ENCODE measurements at places on chromosomes 5 and 9.

- DNase-seq: no peak
Measured at GRCh38 chr5:95773335-95774059, 42.4 kb downstream of the RHOBTB3 start.

- no peak for DNase-seq
Measured at GRCh38 chr5:1479581-1480188, 34.4 kb upstream of the SLC6A3 start.

DNA sequence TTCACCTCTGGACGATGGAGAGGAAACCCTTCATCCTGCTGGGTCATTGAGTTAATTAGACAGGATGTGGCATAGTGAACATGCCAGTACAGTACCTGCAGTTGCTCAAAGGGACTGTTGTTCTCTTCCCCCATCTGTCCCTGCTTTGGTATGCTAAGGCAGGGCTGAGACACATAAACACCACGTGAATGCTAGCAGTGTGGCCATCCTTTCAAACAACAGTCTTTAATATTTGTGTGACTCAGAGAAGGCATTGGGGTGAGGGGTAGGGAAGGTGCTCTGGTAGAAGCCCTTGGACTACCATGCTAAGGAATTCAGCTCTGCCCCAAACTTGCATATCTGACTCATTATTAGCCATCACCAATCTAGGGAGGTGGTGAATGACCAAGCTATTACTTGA lies 180.2 kb upstream of the ZNF618 start:
- DNase-seq: peak; percentile 35

- no peak for DNase-seq
Measured at GRCh38 chr5:90530736-90531487, 1.5 kb upstream of the LYSMD3 start.

DNA sequence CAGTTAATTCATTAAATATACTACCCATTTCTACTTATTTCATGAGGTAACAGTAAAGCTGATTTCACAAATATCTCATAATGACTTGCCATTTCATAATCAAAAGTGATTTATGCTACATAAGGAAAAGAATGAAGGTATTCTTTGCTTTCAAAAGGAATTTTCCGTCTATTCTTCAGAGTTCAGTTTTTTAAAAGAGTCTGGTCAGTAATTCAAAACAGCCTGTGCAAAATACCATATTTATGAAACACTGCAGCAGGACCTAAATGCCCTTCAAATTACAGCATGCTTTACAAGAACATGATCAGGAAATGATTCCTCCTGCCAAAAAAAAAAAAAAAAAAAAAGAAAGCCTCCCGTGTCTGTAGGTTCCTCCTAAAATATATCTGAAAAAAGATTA lies 154.7 kb downstream of the KIAA0825 start:
- no peak for DNase-seq

GRCh38 chr5:152688561-152689249 lies 283.6 kb upstream of the NMUR2 start:
- peak; percentile 63 for DNase-seq

- DNase-seq: no peak
Measured at GRCh38 chr9:133768371-133768858, 30.3 kb upstream of the SARDH start.

DNA sequence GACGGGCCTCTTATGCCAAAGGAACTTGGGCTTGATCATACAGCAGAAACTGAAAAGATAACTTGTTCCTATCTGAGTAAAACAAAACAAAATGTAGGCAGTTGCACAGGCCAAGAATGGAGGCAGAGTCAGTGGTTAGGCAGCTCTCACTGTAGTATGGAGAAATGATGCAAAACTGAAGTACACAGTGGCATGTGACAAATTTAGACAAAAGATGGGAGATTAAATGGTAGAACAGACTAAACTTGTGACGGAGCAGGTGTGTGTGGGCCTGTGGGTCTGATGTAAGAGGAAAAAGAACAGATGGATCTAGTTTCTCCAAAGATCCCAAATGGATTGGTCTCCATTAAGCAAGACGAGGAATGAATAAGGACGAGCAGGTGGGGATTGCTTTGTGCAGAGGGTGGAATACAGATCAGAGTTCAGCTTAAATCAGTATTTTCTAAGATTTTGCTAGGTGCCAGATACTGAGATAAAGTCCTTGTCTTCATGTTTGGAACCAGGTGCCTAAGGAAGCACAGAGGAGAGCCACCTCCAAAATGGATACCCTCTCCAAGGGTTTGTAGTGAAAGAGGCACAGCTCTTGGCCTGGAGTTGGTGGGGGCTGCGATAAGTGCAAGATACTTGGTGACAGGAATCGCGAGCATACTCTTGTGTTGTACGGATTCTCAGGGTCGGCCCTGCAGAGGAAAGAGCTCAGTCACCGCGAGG lies 722 bp upstream of the DCP2 start:
- no peak for DNase-seq

GRCh38 chr5:150043657-150044328 lies 42.6 kb downstream of the CSF1R start:
- no peak for DNase-seq

GRCh38 chr5:165035520-165035919 lies 1530.1 kb downstream of the MAT2B start:
- DNase-seq: no peak

GRCh38 chr5:180332051-180332517 lies 21.1 kb downstream of the GFPT2 start:
- no peak for DNase-seq

- no peak for DNase-seq
Measured at GRCh38 chr5:72141440-72142355, 34.4 kb downstream of the MAP1B start.

DNA sequence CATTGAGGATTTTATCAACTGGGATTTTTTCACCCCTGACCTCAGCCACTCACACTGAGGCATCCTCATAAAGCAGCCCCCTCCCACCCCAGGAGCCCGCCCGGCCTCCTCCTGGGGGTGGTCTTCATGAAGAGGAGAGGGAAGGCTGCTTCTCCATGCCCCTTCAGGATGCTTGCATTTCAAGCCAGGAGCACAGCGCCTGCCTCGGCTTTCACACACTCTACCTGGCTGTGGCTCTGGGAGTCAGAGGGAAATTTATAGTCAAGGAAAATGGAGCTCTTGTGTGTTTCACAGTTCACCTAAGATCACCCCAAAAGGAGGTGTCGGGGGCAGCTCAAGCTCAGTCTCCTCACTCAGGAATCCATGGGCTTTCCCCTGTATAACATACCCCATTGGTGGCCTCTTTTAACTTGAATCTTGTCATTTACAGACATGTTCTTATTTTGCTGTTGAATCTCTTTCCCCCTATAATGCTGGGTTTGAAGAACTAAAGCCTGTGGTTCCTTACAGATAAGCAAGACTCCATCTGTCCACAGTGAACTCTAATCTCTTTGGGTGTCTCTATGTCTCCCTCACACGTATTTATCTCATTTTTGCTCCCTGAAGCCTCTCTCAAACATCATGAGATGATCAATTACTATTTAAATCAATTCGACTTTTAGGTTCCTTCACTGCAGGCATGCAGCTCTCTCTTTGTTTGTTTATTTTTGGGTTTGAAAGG lies 22.6 kb upstream of the IQGAP2 start:
- DNase-seq: no peak

DNA sequence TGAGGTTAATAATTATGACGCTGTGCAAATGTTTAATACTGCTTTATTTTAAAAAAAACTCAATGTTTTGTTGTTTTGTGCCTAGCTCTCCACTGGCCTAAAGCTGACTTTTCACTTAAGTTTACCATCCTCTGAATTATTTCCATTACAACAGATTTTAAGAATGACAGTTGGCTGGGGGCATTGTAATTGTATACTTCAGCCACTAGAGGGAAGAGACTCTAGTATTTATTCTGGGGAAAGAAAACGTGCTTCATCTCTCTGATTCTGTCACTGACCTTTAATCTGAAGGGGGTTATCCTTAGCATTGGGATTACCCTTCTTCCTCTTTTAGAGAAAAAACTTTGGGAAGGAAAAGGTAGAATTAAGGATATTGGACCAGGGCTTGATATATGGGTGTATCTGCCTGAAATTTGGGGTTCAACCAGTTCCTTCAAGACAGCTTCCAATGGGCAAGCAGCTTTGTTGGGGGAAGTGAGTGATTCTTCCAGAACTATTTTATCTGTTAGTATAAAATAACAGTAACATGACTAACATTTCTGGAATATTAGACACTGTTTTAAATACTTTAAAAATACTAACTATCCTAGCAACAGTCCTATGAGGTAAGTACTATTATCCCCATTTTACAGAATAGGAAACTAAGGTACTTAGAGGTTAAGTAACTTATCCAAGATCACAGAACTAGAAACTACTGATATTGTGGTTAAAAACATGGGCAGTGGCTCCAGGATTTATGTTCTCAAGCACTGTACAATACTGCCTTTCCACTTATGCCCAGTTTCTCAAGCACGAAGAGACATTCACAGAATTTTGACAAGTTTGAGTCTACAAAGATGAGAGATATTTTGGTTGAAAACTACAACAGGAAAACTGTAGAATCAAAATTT lies 208.4 kb downstream of the CD180 start:
- peak; percentile 56 for DNase-seq

- DNase-seq: no peak
Measured at GRCh38 chr5:66840511-66841013, 244.4 kb downstream of the MAST4 start.

DNA sequence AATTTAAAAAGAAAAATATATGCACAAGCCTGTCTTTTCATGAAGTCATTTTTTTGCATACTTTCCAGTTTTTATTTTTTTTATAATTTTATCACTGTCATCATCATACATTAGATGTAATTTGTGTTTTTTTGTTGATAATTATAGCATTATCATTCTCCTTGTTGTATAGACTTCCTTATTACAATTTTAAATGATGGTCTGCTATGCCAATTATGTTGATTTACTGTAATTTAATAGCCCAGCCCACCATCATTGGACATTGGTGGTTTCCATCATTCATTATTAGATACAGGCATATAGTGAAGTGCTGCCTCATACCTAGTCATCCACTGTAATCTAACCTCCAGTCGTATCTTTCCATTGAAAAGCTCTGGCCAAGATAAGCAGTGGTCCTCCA lies 3.8 kb upstream of the TJP2 start:
- DNase-seq: no peak

DNA sequence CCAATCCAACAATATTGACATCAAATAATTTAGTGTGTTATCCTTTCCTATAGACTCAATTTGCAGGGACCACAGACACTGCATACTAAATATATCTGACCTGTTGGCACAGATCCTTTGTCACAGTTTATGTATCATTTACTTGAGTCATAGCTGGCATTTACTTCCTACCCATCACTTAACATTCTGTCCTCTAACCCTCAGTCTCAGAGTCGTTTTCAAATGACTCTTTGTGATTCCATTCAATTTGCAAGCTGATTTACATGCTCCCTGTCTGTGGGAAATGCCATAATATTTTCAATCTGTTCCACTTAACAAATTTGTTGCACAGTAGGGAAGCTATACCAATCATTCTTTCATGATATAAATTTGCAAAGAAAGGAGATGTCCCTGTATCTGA lies 265.7 kb upstream of the EDIL3 start:
- DNase-seq: no peak

GRCh38 chr9:2970864-2971263 lies 127.0 kb upstream of the PUM3 start:
- DNase-seq: no peak

DNA sequence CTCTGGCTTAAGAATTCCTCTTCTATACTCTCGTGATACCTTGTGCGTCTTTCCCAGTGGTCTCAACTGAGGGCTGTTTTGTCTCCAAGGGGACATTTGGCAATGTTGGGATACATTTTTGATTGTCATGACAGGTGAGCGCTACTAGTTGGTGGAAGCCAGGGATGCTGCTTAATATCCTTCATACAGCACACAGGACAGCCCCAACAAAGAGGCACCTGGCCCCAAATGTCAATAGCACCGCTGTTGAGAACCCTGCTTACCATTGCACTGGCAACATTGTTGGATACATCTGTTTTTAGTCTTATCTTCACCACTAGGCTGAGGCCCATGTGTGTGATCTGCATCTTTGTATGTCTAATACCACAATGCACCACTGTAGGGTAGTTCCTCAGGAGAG lies 114.1 kb downstream of the C9orf152 start:
- no peak for DNase-seq

GRCh38 chr5:157398305-157398704 lies 61.7 kb upstream of the NIPAL4 start:
- no peak for DNase-seq

DNA sequence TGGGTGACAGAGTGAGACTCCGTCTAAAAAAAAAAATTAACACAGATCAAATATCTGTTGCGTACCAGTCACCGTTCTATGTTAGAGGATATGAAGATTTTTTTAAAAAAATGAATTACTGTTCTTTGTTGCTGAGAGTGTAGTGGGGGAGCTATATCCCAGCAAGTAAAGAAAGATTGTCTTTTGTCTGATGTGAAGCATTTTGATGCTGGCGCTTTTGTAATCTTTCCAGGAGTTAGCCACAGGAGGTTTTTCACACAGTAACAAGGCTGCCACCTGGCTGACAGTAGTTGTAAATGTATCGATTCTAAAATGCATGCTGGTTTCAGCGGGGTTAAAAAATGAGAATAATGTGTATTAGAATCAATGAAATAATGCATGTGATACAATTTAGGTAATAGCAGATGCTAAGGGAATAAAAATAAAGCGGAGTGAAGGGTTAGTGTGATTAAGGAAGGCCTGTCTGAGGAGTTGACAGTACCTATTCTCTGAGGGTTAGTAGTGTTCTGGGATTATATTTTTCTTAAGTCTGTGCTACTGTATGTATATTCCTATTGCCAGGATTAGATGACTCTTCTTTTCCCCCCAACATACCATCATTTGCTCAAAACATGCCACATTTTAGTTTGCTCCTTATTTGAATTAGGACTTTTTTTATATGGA lies 3.4 kb downstream of the LMNB1 start:
- peak; percentile 49 for DNase-seq

GRCh38 chr9:98724810-98725530 lies 16.2 kb upstream of the GABBR2 start:
- no peak for DNase-seq

DNA sequence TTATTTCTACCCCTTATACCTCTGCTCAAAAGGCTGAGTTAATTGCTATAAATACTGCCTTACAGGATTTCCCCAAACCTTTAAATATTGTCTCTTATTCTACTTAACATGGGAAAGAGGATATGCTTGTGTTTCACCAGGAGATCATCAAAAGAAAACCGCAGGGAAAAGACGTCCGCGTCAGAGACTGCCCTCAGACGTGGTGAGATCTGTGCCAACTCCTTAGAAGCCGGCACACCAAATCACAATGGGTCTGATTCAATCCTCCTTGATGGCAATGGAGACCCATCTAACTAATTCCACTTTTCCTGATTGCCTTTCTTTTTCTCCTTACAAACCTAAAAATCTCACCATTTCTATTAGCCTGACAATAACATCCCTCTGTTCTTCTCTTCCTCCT lies 55.0 kb downstream of the SH3PXD2B start:
- DNase-seq: no peak

- no peak for DNase-seq
Measured at GRCh38 chr9:70402213-70402612, 12.2 kb downstream of the KLF9 start.

- DNase-seq: no peak
Measured at GRCh38 chr9:90340421-90340820, 302.2 kb downstream of the DIRAS2 start.

GRCh38 chr9:83622939-83623678 lies at the start of gene IDNK:
Gene IDNK, plus strand, starts transcription at chr9:83623143. Its CDS starts 29 bp downstream, at chr9:83623172.
- peak; percentile 62 for DNase-seq

GRCh38 chr5:101897914-101898313 lies 398.2 kb downstream of the SLCO4C1 start:
- no peak for DNase-seq
